ENCODE measurements at places on chromosomes 16 and 17.

GRCh38 chr17:6485646-6486412 lies 41.6 kb downstream of the PIMREG start:
- DNase-seq, result no peak

DNA sequence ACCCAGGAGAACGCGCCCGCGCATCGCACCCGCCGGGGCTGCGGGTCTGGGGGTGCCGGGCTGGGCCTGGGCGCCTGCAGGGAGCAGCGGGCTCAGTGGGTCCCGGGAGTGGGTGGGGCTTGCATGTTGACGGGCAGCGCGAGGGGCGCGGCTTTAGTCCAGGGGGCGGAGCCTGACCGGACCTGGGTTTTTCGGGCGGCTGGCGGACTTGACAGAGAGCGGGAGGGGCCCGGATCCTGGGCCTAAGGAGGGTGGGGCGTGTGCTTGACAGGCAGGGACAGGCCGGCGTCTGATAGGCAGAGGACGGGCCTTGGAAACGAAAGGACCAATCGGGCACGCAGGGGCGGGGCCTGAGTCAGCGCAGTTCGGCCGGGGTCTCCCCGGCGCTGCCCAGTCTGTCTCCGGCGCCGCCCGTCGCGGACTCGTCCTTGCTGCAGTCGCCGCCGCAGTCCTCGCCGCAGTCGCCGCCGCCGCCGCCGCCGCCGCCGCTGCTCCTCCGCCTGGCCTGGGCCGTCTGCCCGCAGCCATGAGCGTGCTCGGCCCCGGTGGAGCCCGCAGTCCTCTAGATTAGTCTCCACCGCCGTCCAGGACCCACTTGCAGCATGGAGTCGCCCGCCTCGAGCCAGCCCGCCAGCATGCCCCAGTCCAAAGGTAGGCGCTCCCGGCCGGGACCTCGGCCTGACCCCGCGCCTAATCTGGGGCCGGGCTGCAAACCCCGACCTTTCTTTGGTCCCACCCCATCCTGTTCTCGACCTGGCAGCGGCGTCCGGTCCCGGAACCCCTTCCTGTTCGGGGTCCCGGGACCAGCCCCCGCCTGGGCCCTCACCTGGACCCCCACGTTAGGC lies at the start of gene MAP2K3:
Gene MAP2K3, plus strand, starts transcription at position 393 of the 845 bp plus-strand sequence. Its CDS starts 210 bp downstream, at position 603.
- no peak for DNase-seq

- no peak for DNase-seq
Observed at GRCh38 chr16:13660807-13661206, 259.1 kb upstream of the ERCC4 start.

GRCh38 chr17:50147841-50148225 lies 2.6 kb downstream of the PPP1R9B start:
- DNase-seq, result no peak

DNA sequence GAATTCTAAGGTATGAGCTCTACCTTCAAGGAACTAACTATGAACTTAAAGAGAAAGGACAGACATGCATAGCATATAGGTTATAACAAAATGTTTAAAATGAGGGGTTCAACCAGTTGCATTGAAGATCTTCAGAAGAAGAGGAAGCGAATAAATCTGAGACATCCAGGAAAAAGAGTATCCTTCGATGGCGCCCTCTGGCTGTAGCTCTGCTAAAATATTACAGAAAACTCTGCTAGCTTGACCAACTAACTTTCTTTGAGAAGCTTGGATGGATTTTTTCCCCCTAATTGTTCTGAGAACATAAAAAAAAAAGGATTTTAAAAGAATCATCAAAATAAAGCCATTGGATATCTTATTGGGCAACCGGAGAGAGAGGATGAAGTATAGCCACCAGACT lies 659.9 kb upstream of the SOX9 start:
- no peak for DNase-seq

Data from vagina (tissue), 2 donors.